ENCODE measurements at places on chromosomes 1 and 21.

DNA sequence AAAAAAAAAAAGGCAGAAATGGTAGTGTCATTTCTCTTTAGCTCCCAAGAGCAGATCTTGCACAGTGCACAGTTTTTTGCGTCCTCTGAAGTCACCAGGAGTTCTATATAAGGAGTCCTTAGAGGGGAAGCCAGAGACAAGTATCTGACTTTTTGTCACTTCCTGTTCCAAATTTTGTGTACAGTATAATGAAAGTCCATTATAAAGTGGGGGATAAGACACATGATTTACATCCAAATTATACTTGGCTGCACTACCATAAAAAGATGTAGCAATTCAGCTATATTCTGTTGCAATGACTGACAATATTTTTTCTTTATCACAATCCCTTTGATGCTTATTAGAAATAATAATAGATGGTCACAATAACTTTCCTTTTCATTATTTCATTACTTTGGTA lies 1276.9 kb upstream of the ADGRL2 start:
- no peak for DNase-seq

DNA sequence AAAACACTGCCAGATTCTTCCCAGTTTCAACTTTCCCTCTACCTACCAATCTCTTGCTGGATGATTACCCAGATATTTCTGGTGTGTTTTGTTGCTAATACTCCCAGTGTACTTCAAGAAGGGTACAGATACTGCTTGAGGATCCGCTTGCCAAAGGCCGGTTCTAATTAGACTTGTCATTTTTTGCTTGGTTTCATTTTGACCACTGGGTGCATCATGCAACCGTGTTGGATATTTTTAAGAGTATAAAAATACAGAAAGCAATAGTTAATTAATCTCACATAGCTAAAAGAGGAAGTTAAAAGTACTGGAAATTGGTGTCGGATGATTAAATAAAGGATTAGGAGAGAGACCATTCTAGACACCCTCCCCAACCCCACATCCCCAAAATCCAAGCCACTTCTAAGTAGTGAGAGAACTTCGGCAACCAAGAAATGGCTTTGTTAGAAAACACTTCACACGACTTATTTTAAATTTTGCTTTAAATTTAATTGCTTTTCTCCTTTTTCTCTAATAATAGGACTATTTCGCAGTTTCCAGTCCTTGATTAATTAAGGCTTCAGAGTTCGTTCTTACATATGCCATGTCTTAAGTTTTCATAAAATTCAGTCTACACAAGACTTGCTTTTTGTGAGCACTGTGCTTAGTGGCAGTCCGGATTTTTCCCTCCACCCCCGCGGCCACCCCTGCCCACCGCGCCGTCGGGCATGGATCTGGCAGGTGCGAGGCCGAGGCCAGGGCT lies 2.5 kb upstream of the CDKN2C start:
- no peak for DNase-seq

GRCh38 chr21:45079351-45079750 lies 5.0 kb downstream of the ADARB1 start:
- no peak for DNase-seq

GRCh38 chr21:46376856-46377453 lies 53.0 kb downstream of the PCNT start:
- no peak for DNase-seq

- DNase-seq, result no peak
Observed at GRCh38 chr1:153324912-153325311, 12.2 kb upstream of the PGLYRP3 start.

- DNase-seq, result no peak
Observed at GRCh38 chr1:180927841-180928240, 15.1 kb downstream of the KIAA1614 start.

DNA sequence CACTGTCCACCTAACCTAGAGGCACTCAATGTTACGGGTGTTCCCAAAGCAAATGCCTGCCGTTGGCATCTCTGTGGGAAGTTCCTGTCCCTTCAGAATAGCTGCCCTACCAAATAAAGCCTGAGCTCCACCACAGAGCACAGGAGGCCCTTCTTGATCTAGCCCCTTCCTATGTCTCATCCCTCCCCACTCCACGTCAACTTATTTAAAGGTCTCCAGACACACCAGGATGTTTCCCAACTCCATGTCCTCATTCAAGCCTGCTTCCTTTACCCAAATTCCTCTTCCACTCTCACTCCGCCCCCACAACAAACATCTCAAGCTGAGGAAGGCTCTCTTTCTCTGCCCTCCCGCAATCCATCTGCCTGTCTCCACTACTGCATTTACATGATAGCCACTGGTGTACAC lies 87.7 kb downstream of the TGFBR3 start:
- DNase-seq, result no peak

DNA sequence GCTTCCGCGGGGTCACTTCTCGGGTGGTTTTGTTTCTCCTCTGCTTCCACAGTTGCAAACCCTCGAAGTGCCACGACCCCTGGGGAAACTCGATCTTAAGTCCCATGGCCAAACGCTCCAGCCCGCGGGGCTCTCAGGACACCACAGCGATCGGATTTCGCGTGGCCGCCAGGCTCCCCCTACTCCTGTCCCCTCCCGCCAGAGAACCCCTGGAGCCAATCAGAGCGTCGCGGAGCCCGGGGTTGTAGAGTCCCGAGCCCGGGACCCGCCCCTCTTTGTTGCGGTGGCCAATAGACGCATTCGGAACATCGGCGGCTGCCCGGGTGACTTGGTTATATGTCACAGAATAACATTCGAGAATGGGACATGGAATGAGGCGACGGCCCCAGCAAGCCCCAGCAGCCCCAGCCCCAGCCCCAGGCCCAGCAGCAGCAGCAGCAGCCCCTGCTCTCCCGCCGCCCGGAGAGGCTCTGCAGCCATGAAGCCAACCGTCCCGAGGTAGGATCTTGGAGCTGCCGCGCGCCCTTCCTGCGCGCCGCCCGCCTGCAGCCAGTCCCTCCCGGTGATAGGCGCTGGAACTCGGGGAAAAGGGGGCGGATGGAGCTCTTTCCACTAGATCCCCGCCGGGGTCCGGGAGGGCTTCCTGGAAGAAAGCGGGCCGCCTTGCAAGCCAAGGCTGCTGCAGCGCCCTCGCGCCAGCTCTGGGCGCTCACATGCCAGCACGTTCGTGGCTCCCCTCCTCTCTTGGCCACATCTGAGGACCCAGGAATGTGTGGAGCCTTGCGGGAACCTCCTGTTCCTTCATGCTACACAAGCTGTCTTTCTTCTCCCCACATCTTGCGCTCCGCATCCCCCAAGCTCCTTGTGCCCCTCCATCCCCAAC lies at the start of gene VASH2:
Gene VASH2, plus strand, starts transcription at position 299 of the 883 bp plus-strand sequence. CDS start 1,002 bp downstream, outside the sequence.
- DNase-seq, result peak; percentile 30

- DNase-seq, result no peak
Observed at GRCh38 chr1:210715072-210715471, 386.4 kb downstream of the HHAT start.

GRCh38 chr1:171953835-171954234 lies 112.5 kb downstream of the DNM3 start:
- DNase-seq, result no peak

DNA sequence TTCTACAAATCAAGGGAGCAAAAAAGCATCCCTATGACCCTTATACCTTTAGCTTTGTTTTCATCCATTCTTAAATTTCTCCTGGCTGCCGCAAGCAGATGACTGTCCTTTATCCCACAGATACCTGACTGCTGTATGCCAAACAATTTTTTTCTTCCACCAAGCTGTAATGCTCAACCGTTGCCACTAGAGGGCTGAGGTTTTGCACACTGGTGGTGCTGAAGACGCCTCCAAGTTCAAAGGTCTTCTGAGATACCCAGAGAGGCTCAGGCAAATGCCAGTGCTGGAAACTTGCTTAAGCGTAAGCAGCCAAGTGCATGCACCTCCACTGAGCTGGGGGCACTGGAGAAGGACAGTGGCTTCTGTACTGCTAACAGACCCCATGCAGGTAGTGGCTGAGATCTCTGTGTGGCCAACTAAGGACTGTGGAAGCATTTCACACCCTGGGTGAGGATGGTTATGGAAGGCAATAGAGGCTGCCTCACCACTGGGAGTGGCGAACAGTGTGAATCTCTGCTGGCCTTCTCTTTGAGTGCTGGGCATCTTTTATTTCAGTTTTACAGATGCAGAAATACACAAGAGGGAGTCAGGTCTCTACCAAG lies 28.5 kb downstream of the CNIH3 start:
- peak; percentile 37 for DNase-seq

- DNase-seq, result no peak
Observed at GRCh38 chr1:155717041-155717440, 28.1 kb downstream of the DAP3 start.

DNA sequence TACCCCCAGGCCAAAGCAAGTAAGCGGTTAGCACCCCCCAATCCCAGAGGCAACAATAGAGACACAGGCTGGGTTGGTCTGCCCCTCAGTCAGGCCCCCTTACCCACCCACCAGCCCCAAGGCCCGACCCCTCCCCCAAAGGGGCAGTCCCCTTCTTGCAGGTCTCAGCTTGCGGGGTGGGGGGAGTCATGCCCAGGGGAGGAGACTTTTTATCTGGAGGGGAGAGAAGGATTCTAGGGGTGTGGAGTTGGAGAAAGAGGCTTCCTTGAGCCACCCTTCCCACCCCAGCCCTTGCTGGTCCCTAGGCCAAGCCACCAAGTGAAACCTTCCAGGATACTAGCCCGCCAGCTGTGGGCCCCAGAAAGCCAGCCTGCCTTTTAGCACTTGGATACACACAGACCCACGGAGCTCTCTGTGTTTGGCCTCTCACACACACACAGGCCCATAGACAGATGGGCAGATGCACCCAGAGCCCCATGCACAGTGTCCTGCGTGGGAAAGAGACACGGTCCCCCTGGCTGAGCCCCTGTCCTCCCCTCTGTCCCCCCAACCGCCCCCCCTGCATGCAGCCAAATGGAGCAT lies 7.1 kb downstream of the TMEM54 start:
- DNase-seq, result no peak

- DNase-seq, result no peak
Observed at GRCh38 chr21:38699048-38699447, 106.7 kb upstream of the ETS2 start.

- DNase-seq, result peak; percentile 62
Observed at GRCh38 chr1:9724706-9725476, 73.4 kb downstream of the PIK3CD start.

GRCh38 chr21:35529171-35529863 lies 480.2 kb upstream of the RUNX1 start:
- DNase-seq, result no peak

DNA sequence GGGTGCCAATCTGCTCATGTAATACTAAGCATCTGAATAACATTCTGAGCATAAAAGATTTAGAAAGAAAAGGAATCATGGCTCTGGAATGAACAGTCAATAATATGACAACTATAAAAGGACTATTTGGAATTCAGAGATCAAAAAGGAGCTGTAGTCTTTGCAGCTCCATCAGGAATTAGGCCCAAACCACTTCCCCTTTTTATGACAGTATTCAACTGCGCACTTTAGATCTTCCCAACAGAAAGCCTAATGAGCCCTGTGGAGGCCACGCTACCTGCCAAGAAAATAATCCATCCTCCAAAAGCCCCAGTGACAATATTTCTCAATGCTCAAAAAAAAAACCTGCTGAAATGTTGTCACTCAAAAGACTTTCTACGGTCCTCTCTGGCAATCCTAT lies 163.2 kb downstream of the SNX7 start:
- no peak for DNase-seq

- DNase-seq, result no peak
Observed at GRCh38 chr1:238642231-238642630, 744.1 kb upstream of the CHRM3 start.

DNA sequence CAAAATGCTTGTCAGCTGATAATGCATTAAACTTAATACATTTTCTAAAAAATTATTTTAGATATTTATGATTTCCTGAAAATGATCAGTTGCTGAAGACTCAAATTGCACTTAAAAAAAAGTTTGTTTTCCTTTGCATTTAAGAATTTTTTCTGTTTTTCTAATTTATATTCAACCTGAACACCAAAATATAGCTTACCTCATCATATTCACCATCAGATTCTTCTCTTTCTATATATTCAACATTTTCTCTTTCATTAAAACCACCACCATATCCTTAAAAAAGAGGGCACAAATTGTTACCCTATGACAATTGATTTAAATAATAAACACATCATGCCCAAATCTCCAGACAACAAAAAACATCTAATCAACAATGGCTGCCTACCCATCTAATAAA lies 8.6 kb downstream of the ZRANB2 start:
- DNase-seq, result no peak

- no peak for DNase-seq
Observed at GRCh38 chr1:180028864-180029263, 74.3 kb downstream of the CEP350 start.

DNA sequence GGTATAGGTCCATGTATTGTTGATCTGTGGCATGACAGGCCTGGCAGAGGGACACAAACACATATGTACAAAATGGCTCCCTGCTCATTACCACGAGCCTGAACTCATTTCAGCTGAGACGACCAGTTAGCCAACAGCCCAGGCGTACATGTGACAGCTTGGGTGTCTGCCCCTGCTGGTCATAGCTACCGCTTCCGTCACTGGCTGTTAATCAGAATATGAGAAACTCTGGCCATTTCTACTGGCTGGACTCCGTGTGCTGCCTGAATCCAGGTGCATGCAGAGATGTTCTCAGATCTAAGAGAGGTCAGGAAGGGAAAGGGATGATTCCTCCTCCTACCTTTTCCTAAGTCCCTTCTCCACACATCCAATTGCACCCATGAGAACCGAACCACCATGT lies 144.5 kb downstream of the PBX1 start:
- no peak for DNase-seq

DNA sequence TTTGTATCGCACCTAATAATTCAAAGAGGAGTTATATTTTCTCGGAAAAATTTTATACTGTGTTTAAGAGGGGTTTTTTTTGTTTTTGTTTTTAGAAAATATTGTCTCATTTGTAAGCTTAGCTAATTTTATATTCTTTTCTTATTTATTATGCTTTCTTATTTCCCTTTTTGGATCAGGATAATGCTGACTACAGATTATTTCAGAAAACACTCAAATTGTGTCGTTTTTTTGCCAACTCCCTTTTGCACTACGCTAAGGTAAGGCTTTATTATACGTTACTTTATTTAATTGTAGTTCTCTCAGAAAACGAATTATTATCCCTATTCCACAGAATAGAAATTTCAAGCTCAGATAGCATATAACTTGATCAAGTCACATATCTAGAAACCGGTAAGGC lies 26.8 kb upstream of the METTL18 start:
- no peak for DNase-seq

GRCh38 chr1:14955402-14955801 lies 198.1 kb upstream of the TMEM51 start:
- no peak for DNase-seq

GRCh38 chr1:65044411-65044810 lies 78.1 kb upstream of the JAK1 start:
- no peak for DNase-seq

DNA sequence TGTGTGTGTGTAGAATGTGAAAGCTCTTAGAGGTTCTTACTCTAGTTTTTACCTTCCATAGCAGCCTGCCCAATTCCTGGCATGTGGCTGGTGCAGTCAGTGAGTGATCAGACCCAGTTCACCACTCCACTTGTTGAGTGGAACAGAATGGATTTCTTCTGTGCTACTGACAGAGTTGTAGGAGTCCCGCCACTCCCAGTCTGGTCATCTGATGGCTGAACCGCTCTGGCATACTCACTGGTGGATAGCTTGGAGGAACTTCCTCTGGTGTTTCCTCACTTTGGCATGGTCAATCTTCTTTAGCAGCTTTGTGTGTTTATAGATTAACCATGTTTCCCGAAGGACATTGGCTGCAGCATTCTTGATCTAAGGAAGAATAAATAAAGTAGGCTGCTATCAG lies 106.7 kb upstream of the ADAR start:
- no peak for DNase-seq

Measured in activated T-cell treated with anti-CD3 and anti-CD28 coated beads for 4 hours (primary cell).